COLO829 (cell line): ENCODE measurements at places on chromosomes 3 and 15.

DNA sequence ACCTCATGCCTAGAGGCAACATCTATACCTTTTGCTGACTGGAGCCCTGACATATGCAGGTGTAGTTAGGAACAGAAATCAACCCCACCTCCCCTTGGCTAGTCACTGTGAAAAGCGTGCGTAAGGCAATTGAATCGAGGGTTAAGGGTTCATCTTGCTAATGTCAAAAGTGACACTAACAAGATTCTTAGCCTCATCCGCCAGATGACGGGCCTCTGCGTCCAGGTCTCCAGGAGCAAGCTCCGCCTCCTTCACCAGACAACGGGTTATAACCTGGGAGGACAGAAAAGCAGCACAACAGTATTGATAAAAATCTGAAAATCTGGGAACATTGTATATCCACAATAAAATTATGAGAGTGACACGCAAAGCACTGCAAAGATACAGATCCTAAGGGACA lies 4.7 kb downstream of the SELENOS start:
- DNase-seq: no peak

DNA sequence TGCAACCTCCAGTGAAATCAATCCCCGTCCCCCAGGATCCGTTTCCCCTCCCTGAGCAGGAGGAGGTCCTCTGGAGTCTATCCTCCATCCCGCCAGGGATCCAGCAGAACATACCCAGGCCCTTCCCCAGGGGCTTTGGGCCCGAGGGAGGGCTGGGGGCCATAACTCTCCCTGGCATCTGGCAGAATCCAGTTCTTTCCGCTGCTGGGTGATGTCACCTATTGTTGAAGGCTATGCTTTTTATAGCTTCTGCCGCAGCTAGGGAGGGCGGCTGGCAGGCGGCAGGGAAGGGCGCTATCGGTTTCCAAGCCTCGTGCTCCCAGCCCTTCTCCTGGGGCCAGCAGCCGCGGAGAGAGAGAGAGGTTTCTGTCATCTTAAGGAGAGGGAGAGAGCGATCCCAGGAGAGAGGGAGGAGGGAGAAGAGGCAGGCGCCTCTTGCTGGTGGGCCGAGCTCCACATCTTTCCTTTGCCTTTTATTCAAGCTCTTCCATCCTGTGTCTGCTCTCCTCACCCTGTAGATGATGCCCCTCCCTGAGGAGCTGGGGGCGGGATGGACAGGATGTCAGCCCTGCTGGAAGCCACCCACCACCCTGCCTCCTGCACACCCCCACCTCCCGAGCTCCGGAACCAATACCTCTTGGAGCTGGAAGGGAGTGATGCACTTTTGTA lies 120.1 kb downstream of the ANP32A start:
- DNase-seq: peak; percentile 17

GRCh38 chr3:109683746-109684145 lies 346.4 kb upstream of the DPPA4 start:
- DNase-seq: no peak

DNA sequence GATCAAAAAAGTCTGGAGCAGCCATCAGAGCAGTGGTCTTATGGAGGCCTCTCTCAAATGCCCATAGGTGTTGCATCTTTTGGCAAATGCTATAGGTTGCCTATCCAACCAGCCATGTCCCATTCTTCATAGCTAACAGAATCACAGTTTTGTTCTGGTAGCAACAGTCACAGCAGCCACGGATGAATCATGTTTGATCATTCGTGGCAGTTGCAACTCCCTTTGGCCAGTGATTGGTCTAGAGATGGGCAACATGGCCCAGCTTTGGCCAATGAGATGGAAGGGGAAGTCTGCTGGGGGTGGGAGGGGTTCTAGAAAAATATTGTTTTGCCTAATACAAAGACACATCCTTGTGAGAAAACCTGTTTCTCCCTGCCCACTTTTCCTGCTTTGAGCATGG lies 50.3 kb upstream of the PPP2R3A start:
- no peak for DNase-seq

DNA sequence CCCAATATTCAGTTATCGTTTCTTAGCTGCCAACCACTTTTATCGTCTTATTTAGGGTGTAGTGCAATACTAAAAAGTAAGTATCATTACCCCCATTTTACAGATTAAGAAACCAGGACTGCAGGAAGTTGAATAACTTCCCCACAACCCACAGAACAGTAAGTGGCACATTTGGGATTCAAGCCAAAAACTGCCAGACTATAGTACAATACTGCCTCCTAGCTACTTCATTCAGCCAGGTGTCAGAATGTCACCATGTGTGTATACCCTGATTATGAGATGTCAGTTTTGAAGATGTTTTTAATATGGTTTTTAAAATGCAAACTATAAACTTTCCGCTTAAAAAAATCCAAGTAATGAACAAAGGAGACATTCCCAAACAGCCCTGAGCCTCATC lies 74.2 kb upstream of the PROK2 start:
- DNase-seq: peak; percentile 56

- no peak for DNase-seq
Observed at GRCh38 chr3:29465836-29466235, 185.0 kb downstream of the RBMS3 start.

DNA sequence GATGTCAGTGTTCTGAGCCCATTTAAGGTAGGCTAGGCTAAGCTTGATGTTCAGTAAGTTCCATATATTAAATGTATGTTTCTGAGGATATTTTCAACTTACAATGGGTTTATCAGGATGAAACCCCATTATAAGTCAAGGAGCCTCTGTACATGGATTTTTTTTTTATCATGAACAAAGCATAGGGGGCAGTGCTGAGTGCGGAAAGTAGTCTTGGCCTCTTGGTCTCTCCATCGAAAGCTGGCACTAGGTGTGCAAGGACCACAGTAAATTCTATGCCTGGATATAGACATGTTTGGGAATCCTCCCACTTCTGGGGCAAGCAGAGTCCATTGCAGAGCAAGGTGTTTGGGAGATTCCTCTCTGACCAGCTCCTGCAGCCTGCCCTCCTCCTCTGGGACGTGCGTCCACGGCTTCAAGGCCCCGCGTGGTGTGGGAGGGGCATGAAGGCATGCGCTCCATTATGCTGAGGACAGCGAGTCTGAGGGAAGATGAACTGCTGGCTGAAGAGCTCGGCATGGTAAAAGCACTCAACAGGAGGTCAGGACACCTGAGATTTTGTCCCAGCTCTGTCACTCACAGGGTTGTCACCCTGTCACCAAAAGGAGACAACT lies 122.9 kb upstream of the LIPC start:
- no peak for DNase-seq

DNA sequence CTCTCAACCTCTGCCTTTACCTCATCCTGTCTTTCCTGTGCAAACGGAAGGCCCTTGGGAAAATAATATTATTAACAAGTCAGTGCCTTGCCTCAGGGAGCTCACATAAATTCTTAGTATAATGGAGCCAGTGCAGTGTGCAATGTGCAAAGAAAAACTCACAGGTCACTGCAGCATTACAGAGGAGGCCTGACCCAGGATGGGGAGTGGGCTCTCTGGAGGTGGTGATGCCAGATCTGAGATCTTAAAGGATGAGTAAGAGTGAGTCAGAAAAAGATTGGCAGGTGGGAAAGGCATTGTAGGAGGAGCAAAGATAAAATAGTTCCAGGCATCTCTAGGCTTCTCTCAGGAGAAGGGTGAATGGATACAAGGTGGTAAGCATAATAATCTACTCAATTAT lies 185.6 kb upstream of the ADAMTS9 start:
- peak; percentile 26 for DNase-seq

DNA sequence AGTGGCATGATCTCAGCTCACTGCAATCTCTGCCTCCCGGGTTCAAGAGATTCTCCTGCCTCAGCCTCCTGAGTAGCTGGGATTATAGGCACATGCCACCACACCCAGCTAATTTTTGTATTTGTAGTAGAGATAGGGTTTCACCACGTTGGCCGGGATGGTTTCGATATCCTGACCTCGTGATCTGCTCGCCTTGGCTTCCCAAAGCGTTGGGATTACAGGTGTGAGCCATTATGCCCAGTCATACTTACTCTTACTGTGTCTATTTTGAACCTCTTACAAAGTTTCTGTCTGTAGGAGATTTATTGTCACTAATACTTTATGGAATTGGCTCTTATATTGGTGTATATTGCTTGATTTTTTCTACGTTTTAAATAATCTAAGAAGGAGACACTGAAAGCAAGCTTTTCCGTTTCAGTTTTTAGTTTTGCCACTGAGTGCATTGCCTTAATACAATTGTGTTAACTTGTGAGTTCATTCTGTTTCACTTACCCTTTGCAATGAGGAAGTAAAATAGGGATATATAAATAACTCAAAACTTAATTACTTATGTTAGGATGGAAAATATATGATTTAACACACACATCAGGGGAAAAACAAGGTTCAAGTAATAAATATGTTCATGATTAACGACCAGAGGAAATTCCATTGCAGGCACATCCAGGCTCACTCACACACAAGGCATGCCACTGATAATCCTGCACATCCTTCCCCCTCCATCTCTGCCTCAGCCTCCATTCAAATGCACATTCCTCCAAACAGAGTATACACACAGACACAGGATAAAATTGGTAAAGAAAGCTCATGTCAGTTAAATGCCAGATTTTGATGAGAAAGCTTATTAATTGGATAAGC lies 279.3 kb upstream of the RASGRP1 start:
- peak; percentile 1 for DNase-seq

- no peak for DNase-seq
Observed at GRCh38 chr3:125245521-125245920, 33.0 kb upstream of the SLC12A8 start.

DNA sequence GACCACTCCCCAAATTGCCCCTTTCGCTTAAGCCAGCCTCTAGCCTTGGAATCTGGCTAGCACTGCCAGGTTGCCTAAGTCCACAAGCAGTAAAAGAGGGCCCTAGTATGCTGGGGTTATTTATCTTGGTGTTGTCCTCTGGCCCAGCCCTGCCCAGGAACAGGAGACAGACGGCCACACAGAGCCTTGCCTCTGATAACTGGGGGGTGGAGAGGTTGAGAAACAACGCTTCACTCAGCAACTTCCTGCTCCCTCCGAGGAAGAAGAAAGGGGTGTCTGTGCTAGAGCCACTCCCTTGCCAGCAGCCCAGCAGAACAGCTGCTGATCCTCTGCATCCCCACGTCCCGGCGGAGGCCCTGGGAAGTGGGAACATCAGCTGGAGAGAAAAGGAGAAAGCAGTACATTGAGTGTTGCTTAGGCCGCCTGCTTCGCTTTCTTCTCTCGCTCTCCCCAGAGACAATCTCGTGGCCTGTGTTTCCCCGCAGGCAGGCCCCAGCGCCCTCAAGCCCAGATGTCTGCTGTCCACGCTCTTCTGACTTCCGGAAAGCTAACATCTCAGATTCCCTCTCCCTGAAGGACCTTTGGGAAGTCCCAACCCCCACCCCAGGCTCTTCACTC lies 22.6 kb upstream of the C3orf70 start:
- peak; percentile 93 for DNase-seq

DNA sequence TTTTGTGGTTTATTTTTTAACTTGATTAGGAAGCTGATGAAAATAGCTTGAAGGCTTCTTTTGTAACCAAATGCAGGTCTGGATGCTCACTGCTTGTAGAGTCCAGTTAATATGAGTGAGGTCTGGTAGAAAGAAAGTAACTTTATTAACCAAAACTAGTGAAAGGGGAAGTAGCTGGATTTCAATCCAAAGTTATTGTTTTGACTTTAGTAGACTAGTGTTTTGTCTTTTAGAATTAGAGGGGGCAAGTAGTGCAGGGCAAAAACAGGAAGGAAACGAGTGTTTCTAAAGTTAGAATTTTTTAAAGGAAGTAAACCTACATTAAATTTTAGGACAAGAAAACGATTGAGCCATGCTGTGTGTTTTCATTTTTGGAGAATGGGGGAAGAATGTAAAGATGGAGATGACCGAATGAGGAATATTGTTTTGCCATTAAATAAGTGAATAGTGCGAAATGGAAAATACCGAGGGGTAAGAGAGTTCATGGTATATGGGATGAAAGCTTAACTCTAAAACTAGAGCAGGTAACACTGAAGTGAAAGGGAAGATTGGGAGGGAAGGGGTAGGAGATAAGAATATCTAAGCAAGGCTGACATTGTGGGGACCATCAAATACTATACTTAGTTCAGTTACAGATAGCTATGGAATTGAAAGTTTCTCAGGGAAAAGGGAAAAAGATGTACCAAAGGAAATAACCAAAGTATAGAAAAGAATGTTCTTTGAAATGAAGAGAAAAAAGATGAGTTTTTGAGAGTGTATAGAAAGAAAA lies 40.0 kb downstream of the USP3 start:
- DNase-seq: no peak

DNA sequence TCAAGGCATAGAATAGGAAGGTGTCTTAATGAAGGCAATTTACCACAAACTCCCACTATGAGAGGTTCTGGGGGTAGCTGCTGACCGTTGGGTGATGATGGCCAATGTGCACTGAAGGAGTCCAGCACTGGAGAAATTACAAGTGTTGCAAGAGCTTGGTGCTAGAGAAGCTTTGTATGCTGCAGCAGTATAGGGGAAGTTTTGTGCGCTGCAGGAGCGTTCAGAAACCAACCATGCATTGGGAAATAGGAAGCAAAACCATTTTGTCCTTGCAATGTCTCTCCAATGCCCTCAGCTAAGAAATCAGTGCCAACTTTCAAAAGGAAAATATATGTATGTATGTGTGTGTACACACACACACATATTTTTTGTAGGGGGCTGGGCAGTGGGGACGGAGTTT lies 441.6 kb upstream of the NAALADL2 start:
- no peak for DNase-seq

- no peak for DNase-seq
Observed at GRCh38 chr15:89114990-89115389, 26.7 kb downstream of the ABHD2 start.

DNA sequence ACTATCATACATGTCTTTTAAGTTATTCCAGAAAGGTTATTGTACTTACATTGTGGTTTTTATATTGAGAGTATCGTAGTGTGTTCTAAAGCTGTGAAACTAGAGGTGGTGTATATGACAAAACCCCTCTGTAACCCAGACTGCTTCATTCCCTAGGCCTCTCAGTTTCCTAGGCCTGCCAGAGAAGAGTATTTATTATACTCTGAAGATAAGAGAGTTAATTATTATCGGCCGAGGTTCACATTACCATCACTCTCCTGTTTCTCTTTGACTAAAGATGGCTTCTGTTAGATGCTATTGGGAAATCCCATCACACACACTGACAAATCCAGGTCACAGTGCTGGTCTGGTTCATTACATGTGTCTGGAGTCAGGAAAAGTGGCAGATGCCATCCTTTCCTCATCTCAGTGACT lies 20.5 kb downstream of the EXOSC7 start:
- DNase-seq: no peak

GRCh38 chr3:113245761-113246161 lies 34.4 kb downstream of the BOC start:
- no peak for DNase-seq
